Ovary (tissue), 10 donors: ENCODE measurements at places on chromosomes 5 and 9. TPM values are rescaled to one million over a fixed set of nuclear protein-coding genes. Genes with fewer than 3 reads are reported as not detected.

- H3K36me3 ChIP-seq: no peaks in the 10 kb centered on the region
Observed at GRCh38 chr5:153619771-153620170, 129.3 kb downstream of the GRIA1 start.

SLC36A2 gene
- not detected for polyA plus RNA-seq

DNA sequence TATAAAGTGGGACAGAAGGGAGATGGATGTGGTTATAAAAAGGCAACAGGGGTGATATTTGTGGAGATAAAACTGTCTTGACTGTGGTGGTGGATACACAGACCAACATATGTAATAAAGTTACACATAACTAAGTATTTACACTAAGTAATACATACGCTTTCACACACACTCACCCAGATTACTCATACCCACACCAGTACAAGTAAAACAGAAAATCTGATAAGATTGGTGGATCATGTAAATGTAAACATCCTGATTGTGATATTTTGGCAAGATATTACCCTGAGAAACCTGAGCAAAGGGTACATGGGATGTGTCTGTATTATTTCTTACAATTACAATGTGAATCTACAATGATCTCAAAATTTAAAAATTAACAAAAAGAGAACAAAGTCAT is 53.3 kb upstream of the SLIT3 start:
- H3K36me3 ChIP-seq: no peaks in the 10 kb centered on the region
- no peak overlapping the region for H3K27ac ChIP-seq
- no peak for DNase-seq
- no peaks in the 10 kb centered on the region for H3K4me1 ChIP-seq
- no peak overlapping the region for H3K4me3 ChIP-seq
- H3K27me3 ChIP-seq: no peaks in the 10 kb centered on the region

- no peaks in the 10 kb centered on the region for H3K36me3 ChIP-seq
- H3K27me3 ChIP-seq: no peaks in the 10 kb centered on the region
- peaks cover 4% of the 10 kb centered on the region for H3K4me1 ChIP-seq
- H3K4me3 ChIP-seq: peak overlapping the region; percentile 93
- DNase-seq: no peak
Observed at GRCh38 chr5:38556088-38556598, 303 bp downstream of the LIFR start.

GRCh38 chr5:1000329-1000728 is 8.3 kb upstream of the NKD2 start:
- H3K27me3 ChIP-seq: no peaks in the 10 kb centered on the region
- H3K4me1 ChIP-seq: peaks cover 18% of the 10 kb centered on the region
- H3K27ac ChIP-seq: no peak overlapping the region
- no peaks in the 10 kb centered on the region for H3K36me3 ChIP-seq

SPINK6 gene
- polyA plus RNA-seq: not detected

GPR150 gene
- 0.28 TPM for polyA plus RNA-seq

GRCh38 chr9:87249029-87249428 is 248.6 kb upstream of the DAPK1 start:
- no peak for DNase-seq
- no peaks in the 10 kb centered on the region for H3K36me3 ChIP-seq
- H3K27me3 ChIP-seq: no peaks in the 10 kb centered on the region
- no peak overlapping the region for H3K27ac ChIP-seq
- H3K4me3 ChIP-seq: no peak overlapping the region
- no peaks in the 10 kb centered on the region for H3K4me1 ChIP-seq

PCDHA1 gene
- not detected for polyA plus RNA-seq

GRCh38 chr5:9832921-9833320 is 202.8 kb upstream of the TAS2R1 start:
- DNase-seq: no peak
- H3K27ac ChIP-seq: no peak overlapping the region
- H3K36me3 ChIP-seq: no peaks in the 10 kb centered on the region

ARL14EPL gene
- 0.88 TPM for polyA plus RNA-seq

PRDM9 gene
- not detected for polyA plus RNA-seq

GRCh38 chr9:130995086-130996011 is 13.6 kb upstream of the LAMC3 start:
- no peak overlapping the region for H3K27ac ChIP-seq
- H3K4me1 ChIP-seq: no peaks in the 10 kb centered on the region
- H3K27me3 ChIP-seq: no peaks in the 10 kb centered on the region
- H3K36me3 ChIP-seq: no peaks in the 10 kb centered on the region
- no peak for DNase-seq

BARHL1 gene
- not detected for polyA plus RNA-seq

IFNK gene
- not detected for polyA plus RNA-seq

GRCh38 chr5:168135897-168136296 is 155.5 kb upstream of the WWC1 start:
- no peaks in the 10 kb centered on the region for H3K36me3 ChIP-seq
- no peak for DNase-seq
- H3K27me3 ChIP-seq: no peaks in the 10 kb centered on the region
- H3K4me1 ChIP-seq: no peaks in the 10 kb centered on the region
- no peak overlapping the region for H3K4me3 ChIP-seq
- H3K27ac ChIP-seq: no peak overlapping the region

DNA sequence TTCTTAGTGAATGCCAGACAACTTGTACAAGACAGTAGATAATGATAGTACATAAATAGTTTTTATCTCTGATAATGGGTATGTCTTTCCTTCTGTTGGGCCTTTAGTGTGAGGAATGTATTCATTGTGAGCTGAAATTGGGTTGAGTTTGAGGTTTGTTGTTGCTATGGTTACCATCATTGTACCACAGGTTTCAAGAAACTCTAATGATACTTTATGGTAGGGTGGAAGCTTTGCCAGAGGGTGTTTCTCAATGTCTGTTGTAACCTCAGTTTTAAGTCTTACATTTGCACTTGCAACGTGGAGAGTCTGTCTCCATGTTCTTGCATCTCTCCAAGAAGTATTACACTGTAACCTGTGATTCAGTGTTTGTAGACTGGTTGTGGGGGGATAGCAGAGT is 1550.1 kb downstream of the MAT2B start:
- no peak for DNase-seq
- no peak overlapping the region for H3K27ac ChIP-seq
- no peaks in the 10 kb centered on the region for H3K4me1 ChIP-seq
- H3K36me3 ChIP-seq: no peaks in the 10 kb centered on the region
- no peak overlapping the region for H3K4me3 ChIP-seq

- H3K27me3 ChIP-seq: no peaks in the 10 kb centered on the region
- no peak for DNase-seq
- no peak overlapping the region for H3K27ac ChIP-seq
- H3K4me1 ChIP-seq: no peaks in the 10 kb centered on the region
Observed at GRCh38 chr9:105432247-105432842, 15.5 kb upstream of the FSD1L start.

IL3 gene
- polyA plus RNA-seq: not detected

ESM1 gene
- polyA plus RNA-seq: 0.47 TPM

GRCh38 chr9:92266486-92266885 is 27.0 kb downstream of the IARS1 start:
- no peak overlapping the region for H3K4me3 ChIP-seq
- DNase-seq: no peak
- H3K27ac ChIP-seq: no peak overlapping the region
- H3K4me1 ChIP-seq: no peaks in the 10 kb centered on the region
- no peaks in the 10 kb centered on the region for H3K27me3 ChIP-seq

GPR151 gene
- not detected for polyA plus RNA-seq

CCNI2 gene
- 0.67 TPM for polyA plus RNA-seq

- H3K27ac ChIP-seq: no peak overlapping the region
- DNase-seq: no peak
- no peaks in the 10 kb centered on the region for H3K36me3 ChIP-seq
- H3K4me1 ChIP-seq: no peaks in the 10 kb centered on the region
- H3K4me3 ChIP-seq: no peak overlapping the region
Observed at GRCh38 chr5:3429962-3430361, 165.7 kb upstream of the IRX1 start.

DNA sequence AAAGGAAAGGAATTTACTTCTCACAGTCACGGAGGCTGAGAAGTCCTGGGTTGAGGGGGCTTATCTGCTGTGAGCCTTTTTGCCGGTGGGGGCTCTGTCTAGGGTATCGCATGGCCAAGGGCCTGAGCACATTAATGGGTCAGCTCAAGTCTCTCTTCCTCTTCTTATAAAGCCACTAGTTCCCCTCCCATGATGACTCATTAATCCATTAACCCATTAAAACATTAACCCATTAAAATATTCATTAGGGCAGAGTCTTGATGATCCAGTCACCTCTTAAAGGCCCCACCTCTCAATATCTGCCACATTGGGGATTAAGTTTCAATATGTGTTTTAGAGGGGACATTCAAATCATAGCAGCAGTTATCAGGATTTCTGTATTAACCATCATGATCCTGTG is 406.3 kb downstream of the SPOCK1 start:
- no peak overlapping the region for H3K27ac ChIP-seq
- H3K4me3 ChIP-seq: no peak overlapping the region
- no peaks in the 10 kb centered on the region for H3K4me1 ChIP-seq
- no peaks in the 10 kb centered on the region for H3K27me3 ChIP-seq
- no peaks in the 10 kb centered on the region for H3K36me3 ChIP-seq

- no peak overlapping the region for H3K4me3 ChIP-seq
- no peaks in the 10 kb centered on the region for H3K27me3 ChIP-seq
- no peak overlapping the region for H3K27ac ChIP-seq
Observed at GRCh38 chr9:95110921-95111525, 206.5 kb downstream of the FANCC start.

DNA sequence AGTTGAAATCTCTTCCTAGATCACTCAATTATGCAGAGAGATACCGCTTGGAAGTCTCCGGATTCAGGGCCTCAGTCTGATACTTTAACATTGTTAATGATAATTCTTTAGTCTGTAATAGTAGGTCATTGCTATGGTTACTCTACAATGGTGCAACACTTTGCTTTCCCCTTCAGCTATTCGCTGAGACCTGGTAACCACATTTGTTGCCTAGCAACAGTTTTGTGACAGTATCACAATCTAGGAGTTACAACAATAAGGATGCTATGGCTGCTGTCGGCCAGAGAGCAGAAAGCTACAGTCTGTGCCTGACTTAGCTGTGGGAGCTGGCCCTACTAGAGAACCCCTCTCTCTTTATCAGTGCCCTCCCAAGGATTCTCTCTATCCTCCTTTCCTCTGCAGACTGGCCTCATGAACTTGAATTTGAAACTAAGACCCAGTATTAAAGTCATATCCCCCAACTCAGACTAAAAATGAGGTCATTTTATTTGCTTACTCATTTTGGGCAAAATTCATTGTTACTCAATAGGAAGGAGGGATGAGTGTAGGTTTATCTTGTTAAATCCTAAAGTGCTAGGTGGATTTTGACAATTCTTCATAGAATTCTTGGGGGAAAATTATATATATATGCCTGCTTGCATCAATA is 39.3 kb downstream of the NR2F1 start:
- no peak overlapping the region for H3K27ac ChIP-seq
- no peaks in the 10 kb centered on the region for H3K27me3 ChIP-seq
- no peaks in the 10 kb centered on the region for H3K36me3 ChIP-seq
- no peak overlapping the region for H3K4me3 ChIP-seq
- no peaks in the 10 kb centered on the region for H3K4me1 ChIP-seq

CBY3 gene
- polyA plus RNA-seq: not detected

- H3K4me3 ChIP-seq: no peak overlapping the region
- no peak for DNase-seq
- H3K27ac ChIP-seq: no peak overlapping the region
- H3K36me3 ChIP-seq: no peaks in the 10 kb centered on the region
- H3K4me1 ChIP-seq: no peaks in the 10 kb centered on the region
Observed at GRCh38 chr9:1604942-1605560, 410.1 kb upstream of the SMARCA2 start.

DNA sequence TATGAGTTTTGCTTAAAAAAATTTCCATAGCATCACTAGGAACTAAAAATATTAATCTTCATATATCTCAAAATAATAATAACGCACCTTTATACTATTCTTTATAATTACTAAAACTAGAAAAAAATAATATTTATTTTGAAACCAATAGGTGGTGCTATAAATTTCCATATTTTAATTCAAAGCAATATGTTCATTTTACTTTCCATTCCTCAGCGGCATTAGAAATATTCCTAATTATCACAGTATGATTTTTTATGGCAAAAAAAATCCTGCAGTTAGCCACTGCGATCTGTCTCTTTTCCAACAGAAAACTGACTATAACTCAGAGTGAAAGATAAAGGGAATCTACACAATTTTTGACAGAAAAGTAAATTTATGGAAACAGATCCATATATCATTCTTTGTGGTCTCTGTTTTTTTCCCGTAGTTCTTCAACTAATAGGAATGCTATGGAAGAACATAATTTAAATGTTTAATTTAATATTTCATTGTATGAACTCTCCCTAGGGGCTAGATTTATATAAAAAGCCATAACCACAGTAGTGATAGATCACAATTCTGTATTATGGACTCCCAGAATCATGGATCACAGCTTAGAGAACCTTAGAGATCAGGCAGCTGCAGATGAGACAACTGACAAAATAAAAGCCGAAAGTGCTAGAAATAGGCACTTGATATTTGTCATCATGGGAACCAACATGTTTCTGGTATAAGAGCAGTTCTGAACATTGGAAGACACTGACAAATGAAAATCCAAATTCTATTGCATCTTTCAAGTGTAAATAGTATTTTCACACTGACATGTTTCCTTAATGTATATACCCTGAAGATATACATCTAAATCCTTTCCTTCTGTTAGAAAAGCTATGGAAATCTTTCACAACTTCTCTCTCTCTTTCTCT is 167.7 kb upstream of the MPDZ start:
- H3K4me1 ChIP-seq: no peaks in the 10 kb centered on the region
- H3K27me3 ChIP-seq: no peaks in the 10 kb centered on the region
- no peak for DNase-seq
- H3K27ac ChIP-seq: no peak overlapping the region
- no peak overlapping the region for H3K4me3 ChIP-seq

IFNB1 gene
- polyA plus RNA-seq: not detected

LCN10 gene
- polyA plus RNA-seq: 15.2 TPM

GRCh38 chr5:103674739-103675138 is 112.2 kb upstream of the NUDT12 start:
- no peaks in the 10 kb centered on the region for H3K27me3 ChIP-seq
- H3K4me3 ChIP-seq: no peak overlapping the region
- H3K4me1 ChIP-seq: no peaks in the 10 kb centered on the region
- no peak overlapping the region for H3K27ac ChIP-seq

DNA sequence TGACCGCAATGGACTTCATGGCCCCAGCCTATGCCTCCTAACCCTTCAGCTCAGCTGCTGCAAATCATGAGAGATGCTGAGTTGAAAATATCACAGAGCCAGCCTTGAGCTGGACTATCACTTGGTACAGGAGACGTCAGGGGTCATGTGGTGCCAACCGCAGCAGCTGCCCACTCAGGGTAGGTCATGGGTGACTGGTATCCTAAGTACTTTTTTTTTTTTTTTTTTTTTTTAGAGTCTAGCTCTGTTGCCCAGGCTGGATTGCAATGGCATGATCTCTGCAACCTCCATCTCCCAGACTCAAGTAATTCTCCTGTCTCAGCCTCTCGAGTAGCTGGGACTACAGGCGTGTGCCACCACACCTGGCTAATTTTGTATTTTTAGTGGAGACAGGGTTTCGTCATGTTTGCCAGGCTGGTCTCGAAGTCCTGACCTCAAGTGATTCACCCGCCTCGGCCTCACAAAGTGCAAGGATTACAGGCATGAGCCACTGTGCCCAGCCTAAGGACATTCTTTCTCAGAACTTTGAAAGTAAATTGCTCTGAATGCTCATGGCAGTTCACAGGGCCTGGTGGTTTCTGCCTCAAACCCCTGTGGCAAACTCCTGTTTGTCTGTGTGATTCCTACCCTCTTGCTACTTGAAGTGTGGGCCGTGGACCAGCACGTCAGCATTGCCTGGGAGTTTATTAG is 21.3 kb downstream of the WWC1 start:
- no peak overlapping the region for H3K4me3 ChIP-seq
- H3K36me3 ChIP-seq: no peaks in the 10 kb centered on the region
- H3K4me1 ChIP-seq: no peaks in the 10 kb centered on the region
- H3K27ac ChIP-seq: no peak overlapping the region

SLC36A3 gene
- polyA plus RNA-seq: not detected
